Forelimb muscle (tissue), 1 donor: ENCODE measurements at places on chromosomes 4 and X. TPM values are rescaled to one million over a fixed set of nuclear protein-coding genes. Genes with fewer than 3 reads are reported as not detected.

DNA sequence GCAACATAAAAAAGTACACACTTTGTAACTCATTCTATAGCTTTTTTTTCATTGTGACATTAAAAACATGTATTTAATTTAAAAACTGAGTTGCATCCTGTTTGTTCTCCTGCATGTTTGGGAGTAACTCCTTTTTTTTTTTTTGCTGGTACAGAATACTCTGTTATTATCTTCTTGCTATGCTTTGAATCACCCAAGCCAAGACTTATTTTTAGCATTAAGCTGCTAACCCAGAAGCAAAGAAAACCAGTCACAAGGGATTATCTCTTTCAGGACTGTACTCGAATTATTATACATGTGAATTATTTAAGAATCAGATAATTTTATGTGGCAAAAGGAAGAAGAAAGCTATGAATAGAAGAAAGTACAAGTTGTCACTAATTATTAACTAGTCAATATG is 194.9 kb downstream of the ADAMTS3 start:
- no peak for DNase-seq

GRCh38 chrX:35076061-35076460 is 133.5 kb downstream of the FAM47B start:
- DNase-seq = no peak

- DNase-seq = no peak
Measured at GRCh38 chrX:71103110-71103983, 3.2 kb downstream of the CXorf65 start.

DNA sequence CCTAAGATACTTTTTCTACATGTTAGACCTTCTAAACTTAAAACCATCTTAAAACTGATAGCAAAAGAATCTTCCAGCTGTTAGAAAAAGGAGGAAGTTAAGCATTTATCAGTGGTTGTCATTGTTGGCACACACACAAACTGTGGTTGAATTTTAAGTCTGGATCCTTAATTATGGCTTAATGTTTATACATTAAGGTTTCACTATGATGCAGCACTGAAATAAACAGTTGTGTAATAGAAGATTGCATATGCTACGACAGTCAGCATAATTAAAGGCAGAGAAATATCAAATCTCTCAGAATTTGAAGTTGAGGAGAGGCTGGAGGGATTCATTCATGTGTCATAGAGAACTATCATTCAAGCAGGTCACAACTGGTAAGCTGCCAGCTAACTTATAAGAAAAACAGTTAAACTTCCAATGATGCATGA is 32.3 kb downstream of the ADGRA3 start:
- DNase-seq = no peak

GRCh38 chr4:52510939-52511565 is 148.0 kb downstream of the USP46 start:
- no peak for DNase-seq

GRCh38 chr4:80173401-80173800 is 23.9 kb upstream of the PRDM8 start:
- DNase-seq = no peak

DNA sequence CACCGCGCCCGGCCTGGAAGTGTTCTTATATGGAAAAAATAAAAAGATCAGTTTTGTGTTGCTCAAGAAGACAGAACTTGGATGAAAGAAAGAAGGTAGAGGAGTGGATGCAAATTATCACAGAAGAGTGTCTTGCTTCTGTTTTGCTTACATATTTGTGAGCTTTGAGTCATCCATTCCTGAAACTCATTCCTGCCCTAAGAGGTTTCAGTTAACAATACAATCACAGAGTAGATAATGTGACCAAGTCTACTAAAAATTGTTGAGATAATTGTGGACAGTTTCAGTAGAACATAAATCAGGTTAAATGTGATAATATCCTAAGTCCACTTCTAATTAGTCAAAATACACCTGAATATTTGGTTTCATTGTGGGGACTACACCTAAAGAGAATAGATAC is 26.4 kb upstream of the LRCH2 start:
- no peak for DNase-seq

DNA sequence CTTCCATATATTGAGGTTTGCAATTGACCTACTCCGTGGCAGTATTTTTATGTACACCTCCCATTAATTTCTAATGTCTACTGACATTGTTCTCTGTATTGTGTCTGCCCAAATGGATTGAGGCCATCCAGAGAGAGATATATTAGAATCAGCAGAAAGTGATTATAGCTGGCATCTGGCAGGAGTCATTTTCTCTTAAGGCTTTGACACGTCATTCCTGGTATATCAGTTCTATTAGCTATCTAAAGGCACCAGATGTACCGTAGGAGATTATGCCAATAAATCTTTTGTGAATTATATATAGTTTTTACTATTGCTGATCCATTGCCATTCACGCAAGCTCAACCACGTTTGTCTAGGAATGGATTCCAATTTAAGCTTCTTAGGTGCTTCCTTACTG is 1026.4 kb upstream of the IGFBP7 start:
- DNase-seq = no peak

GRCh38 chr4:39699687-39700409 is 1.9 kb downstream of the UBE2K start:
- DNase-seq = no peak

DNA sequence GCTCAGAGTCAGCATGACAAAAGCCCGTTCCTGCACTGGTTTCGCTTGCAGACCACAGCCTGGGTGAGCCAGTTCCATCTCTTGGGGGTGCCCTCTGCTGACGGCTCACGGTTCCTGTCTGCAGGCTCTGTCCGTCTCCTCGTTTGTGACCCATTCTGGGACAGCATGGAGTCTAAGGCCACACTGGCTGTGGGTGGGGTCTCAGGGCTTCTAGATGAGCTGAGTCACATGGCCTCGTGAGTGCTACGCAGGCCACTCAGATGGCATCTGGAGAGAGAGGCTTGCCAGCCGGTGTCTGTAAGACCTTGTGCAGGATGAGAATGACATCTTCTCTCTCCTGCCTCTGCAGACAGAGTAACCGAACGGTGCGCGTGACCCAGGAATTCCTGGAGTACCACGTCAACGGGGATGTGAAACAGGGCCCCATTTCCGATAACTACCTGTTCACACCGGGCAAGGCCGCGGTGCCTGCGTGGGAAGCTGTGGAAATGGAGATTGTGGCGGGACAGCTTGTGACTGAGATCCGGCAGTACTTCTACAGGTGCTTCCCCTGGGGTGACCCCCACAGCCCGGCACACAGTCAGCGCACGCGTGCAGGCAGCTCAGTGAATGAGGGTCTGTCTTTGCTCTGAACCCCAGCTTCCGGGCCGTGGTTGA is 31.6 kb upstream of the MRFAP1 start:
- DNase-seq = no peak

GRCh38 chr4:173913496-173913895 is 370.0 kb downstream of the FBXO8 start:
- DNase-seq = no peak

- no peak for DNase-seq
Measured at GRCh38 chrX:130869239-130869638, 33.8 kb downstream of the ENOX2 start.

- DNase-seq = no peak
Measured at GRCh38 chrX:110795645-110796406, at the start of gene CHRDL1. CHRDL1 (minus strand) TSS chrX:110795817; CDS start chrX:110792181, 3,636 bp downstream.

DNA sequence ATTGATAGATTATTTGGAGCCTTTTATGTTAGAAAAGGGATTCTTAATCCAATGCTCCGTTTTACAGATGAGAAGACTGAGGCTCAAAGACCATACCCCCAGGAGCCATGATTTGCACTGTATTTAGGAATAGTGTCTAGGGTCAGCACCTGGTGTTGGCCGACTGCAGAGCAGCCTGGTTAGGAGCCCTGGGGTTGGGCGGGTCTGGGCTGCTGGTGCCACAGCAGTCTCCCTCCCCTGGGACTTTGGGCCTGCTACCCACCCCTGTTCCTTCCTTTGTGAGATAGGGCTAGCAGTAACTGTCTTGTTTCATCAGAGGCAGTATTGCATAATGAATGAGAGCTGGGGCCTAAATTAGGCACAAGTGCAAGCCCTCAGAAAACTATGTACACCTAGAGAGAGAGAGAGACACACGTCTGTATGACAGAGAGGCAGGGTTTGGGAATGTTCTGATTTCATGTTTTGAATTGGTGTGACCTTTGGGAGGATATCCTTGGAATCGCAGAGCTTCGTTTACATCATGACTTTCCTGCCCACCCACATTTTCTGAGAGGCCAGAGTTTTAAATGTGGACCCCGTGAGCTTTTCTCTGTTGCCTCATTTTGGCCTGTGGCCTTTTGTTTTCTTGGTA is 111.7 kb downstream of the PTTG2 start:
- no peak for DNase-seq

DNA sequence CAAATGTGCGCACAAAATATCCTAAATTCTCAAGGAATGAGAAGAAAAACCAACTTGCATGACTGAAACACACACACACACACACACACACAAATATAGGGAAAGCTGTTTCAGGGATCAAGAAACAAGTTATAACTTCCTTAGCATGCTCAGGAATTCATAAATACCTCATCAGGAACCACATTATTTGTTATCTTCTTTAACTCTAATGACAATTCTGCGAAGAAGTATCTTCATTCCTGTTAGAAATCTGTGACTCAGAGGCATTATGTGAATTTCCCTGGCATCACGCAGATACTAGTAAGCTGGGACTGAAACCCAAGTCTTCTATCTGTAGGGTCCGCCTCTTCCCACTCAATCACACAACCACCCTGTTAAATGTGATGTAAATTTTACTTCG is 30.3 kb downstream of the TMPRSS11A start:
- no peak for DNase-seq

DNA sequence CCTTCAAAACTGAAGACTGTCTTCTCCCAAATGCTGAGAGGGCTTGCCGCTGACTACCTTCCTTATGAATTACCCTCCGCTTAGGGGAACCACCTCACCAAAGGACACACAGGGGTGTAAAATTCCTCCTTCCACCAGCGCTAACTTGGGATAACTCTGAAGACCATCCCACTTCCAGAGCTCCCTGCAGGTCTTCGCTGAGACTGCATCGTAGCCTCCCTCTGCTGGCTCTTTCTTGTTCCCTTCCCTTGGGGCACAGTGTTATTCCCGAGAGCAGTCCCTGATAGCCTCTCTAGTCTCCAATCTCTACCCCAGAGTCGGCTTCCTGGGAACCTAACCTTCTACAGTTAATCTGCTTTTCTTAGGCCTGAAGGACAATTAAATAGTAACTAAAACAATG is 725.5 kb upstream of the ATOH1 start:
- no peak for DNase-seq

SH3RF1 gene
- polyA plus RNA-seq = 19.6 TPM

PAGE2 gene
- polyA plus RNA-seq = not detected

SPANXN3 gene
- polyA plus RNA-seq = not detected

GPM6B gene
- polyA plus RNA-seq = 17.8 TPM

TAB3 gene
- polyA plus RNA-seq = 12.1 TPM

RCHY1 gene
- polyA plus RNA-seq = 22.7 TPM

FNIP2 gene
- polyA plus RNA-seq = 12.2 TPM

CORIN gene
- 1.4 TPM for polyA plus RNA-seq

UGT2B10 gene
- polyA plus RNA-seq = not detected

NCAPG gene
- 11.8 TPM for polyA plus RNA-seq

EGF gene
- polyA plus RNA-seq = 10.3 TPM

PF4V1 gene
- not detected for polyA plus RNA-seq

F9 gene
- polyA plus RNA-seq = not detected

STATH gene
- not detected for polyA plus RNA-seq

PLRG1 gene
- 54.9 TPM for polyA plus RNA-seq
